ENCODE measurements at places on chromosomes 16 and 17.

GRCh38 chr17:38586788-38587187 lies 19.0 kb downstream of the SRCIN1 start:
- DNase-seq: no peak

DNA sequence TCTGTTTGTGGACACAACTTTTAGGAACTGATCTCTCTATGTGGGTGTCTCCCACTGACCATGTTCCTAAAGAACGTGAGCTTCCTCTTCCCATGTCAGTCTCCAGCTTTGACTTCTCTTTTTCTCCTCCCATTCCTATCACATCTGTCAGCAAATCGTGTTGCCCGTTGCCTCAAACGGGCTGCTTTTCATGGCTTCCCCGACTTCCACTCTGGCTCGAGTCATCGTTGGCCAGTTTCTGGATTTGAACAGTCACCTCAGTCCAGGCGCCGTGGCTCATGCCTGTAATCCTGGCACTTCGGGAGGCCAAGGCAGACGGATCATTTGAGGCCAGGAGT lies 5.4 kb downstream of the ABCC1 start:
- DNase-seq: no peak

GRCh38 chr16:50669741-50670140 lies 11.4 kb downstream of the SNX20 start:
- DNase-seq: no peak

- no peak for DNase-seq
These were observed 144.2 kb upstream of the RPH3AL start for GRCh38 chr17:496761-497160.

DNA sequence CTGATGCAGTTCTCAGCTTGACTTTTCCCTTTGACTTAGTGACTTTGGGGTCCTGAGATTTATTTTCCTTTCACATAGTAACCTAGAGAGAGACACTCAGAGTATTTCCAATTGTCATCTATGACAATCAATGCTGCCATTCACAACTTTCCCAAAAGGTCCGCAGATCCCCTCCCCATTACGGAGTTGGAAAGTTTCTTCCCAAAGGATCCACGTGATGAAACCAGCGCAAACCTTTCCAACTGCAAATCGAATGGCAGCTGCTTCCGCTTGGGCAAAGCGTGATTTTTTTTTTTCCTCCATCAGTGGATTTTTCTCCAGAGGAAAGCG lies 538 bp upstream of the FCSK start:
- no peak for DNase-seq

GRCh38 chr16:30887927-30888326 lies 6.0 kb downstream of the BCL7C start:
- DNase-seq: no peak

DNA sequence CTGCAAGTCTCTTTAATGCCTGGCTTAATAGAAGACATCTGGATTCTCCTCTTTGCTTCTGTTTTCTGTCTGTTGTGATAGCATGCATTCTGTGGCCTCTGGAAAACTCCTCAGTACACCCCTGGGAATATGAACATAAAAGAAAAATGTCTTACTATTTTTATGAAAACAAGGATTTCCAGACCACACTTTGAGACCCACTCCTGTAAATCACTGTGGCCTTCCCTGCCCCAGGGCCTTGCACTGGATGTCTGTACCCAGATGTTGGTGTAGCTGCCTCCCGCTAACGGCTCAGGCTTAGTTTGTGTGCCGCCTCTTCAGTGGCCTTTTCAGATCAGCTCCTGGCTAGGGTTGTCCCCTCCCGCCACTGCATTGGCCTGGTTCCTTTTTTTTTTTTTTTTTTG lies 126.6 kb downstream of the SOCS1 start:
- no peak for DNase-seq

DNA sequence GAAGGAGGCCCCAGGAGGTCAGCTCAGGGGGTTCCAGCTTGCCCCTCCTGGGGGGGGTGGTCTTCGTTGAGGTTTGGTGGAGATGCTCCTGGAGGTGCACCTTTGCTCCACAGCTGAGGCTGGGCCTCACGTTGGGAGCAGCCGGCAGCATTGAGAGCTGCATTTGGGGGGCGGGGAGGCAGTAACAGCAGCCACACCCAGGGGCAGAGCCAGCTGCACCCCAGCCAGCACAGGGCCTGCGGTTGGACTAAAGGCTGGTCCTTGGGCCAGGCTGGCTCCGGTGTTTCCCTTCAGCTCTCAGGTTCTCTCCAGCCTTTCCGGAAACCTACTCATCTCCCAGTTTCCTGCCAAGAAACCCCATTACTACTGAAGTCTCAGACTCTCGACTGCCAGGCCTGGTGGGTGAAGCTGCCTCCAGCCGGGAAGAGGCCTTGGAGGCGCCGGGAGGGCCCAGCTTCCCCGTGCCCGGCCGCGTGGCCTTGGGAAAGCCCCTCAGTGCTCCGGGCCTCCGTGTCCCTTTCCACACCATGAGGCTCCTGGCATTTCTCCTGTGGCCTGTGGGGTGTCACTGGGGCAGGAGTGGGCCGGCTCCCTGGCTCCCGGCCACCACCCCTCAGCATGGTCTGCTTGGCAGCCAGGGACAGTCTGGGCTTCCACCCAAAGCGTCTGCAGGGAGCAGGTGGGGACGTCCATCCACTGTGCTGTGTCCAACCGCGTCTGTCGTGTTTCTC lies 14.0 kb upstream of the BAIAP2 start:
- DNase-seq: no peak

- no peak for DNase-seq
These were observed 198.1 kb upstream of the AXIN2 start for GRCh38 chr17:65759532-65759931.

DNA sequence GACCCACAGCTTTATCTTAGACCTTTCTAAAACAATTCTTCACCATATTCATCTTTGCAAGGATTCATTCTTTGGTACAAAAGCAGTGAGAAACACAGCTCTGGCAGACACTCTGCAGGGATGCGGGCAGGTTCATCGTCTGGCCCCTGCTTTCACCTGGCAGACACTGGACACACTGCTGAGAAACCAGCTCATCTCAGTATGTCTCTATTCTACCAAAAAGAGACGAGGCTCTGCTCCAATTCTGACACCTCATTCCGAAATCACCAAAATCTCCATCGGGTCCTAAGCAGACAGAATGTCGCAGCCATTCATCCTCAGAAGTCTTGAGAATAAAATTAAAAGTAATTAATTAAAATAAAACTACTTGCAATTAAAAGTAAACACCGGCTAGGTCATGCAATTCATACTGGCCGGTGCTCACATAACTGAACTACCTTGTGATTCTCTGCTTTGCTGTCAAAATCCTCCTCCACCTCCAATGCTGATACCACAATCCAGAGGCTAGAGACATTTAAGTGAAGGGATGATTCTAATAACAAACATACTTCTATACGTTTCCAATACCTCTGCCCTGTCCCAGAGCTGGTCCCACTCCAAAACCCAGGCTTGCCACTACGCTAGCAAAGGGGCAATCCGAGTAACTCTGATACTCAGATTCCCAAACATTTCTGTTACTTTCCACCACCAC lies 1.3 kb downstream of the RNF157 start:
- DNase-seq: no peak

DNA sequence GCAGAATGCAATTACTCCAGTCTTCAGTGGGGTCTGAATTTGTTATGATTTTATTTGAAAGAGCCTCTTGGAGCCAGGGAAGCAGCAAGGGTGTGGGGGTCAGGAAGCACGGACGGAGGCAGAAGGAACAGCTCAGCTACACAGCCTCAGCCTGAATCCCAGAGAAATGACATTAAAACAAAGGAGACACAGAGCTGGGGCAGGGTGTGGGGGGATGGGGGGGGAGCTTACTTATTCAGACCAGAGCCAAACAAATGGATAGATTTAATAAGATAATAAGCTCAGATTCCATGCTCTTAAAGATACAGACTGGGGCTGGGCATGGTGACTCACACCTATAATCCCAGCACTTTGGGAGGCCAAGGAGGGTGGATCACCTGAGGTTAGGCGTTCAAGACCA lies 195.3 kb downstream of the ZNF423 start:
- no peak for DNase-seq

- DNase-seq: no peak
These were observed 28.3 kb upstream of the TEX2 start for GRCh38 chr17:64291268-64291851.

- no peak for DNase-seq
These were observed 6.0 kb downstream of the TMEM106A start for GRCh38 chr17:43217614-43218087.

DNA sequence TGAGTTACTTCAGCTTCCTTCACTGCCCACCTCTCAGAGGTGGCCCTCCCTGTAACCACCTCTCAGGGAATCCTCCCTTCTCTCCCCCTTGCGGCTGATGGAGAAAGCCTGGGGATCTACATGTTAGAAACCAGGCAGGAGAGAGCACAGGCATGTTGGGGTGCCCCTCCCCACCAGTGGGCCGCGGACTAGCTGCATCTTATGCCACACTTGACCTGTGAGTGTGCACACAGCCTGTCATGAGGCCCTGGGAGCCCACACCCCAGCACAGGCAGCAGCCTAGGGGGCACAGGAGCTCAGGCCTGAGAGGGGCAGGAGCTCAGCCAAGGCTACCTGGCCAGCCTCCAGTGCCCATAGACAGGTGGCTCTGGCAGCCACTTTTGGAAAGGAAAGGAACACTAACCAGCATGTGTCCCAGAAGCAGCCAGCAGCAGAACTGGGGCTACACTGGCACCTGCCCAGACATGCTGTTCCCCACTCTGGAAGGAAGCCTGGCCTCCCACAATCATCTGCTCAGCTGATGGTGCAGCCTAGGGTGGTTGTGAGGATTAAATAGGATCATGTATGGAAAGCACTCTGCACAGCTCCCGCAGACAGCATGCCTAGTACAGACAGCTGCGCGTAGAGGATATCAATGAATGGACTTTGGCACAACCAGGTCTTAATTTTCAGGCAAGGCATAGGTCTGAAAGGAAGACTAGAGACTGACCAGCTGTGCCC lies 60.5 kb downstream of the TMEM132E start:
- no peak for DNase-seq

DNA sequence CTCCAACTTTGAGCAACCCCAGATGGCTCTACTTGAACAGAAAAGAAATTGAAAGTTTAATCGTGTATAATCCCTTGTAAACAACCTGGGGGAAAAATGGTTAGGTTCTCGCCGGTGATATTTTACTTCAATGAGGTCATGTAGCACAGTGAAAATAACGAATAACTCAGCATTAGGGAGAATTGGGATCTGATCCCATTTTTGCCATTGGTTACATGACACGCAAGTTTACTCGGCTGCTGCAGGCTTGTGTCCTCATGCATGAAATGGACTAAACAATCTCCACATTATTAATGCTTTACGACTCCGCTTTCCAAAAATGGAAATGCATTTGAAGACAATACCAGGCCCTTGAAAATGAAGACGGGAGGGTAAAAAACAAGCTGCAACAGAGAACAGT lies 45.5 kb upstream of the LRRC37A3 start:
- DNase-seq: no peak

DNA sequence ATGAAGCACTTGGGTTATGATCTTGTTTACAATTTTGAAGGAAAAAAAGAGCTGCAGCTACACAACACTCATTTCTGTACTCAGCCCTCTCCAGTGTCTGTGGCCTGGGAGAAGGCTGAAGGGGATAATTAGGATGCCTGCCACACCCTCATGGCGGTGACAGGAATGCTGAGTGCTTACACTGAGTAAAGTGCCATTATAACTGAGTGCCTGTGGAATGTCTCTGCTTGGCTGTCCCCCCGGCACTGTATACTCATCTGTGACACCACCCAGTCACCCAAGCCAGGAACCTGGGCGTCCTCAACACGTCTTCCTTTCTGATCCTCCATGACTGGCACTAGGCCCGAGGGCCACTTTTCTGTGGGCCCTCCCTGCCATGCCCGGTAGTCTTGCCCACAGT lies 3.5 kb upstream of the MRPL38 start:
- DNase-seq: no peak

GRCh38 chr17:2067608-2068024 lies 12.7 kb downstream of the HIC1 start:
- DNase-seq: no peak

- DNase-seq: no peak
These were observed 8.5 kb downstream of the TEKT1 start for GRCh38 chr17:6823011-6823442.

- DNase-seq: no peak
These were observed 24.9 kb upstream of the MYH2 start for GRCh38 chr17:10574324-10574723.

DNA sequence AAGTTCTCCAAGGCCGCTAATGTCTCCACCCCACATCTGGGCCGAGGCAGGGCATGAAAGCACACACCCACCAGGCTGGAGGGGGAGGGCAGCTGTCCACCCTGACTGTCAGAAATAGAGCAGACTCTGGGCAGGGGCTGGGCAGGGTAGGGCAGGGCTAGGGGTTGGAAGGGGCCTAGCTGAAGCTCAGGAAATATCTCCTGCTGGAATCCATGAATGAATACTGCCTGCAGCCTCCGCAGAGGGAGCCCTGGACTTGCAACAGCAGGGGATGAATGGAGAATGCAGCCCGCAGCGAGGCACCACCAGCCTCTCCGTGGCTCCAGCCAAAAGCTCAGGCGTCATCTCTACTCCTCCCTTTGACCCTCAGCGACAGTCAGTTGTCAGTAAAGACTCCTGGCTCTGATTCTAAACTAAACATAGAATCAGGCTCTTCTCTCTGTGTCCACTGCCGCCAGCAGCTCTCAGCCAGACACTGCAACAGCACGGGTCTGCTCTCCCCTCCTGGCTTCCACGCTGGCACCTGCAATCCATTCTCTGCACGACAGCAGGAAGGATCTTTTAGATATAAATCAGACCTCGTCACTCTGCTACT lies 23.9 kb upstream of the NGFR start:
- DNase-seq: no peak

GRCh38 chr17:59903455-59903854 lies 10.5 kb downstream of the RPS6KB1 start:
- no peak for DNase-seq

DNA sequence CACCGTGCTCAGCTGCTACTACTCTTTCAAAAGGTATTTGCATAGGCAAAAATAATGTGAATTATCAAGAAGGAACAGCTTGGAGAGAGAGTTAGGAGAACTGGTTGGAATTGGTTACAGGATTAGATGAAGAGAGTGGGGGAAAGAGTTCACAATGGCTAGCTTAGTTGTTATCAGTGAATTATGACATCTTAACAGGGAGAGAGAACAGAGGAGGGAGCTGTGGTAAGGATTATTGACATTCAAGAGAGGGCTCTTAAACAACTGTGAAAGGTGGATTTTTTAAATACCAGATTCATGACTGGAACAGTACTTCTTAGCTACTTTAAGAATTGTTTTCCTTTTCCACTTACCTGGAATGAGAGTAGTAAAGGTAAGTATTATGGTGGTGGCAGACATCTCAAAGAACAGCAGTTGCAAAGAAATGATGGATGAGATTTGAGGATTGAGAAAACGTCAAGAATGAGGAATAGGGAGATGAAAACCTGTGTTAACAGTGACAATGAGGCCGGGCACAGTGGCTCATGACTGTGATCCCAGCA lies 43.9 kb upstream of the SLC5A11 start:
- no peak for DNase-seq

GRCh38 chr17:30336369-30337171 lies 2.7 kb upstream of the TMIGD1 start:
- DNase-seq: peak; percentile 40

GRCh38 chr16:17556276-17557052 lies 85.7 kb upstream of the XYLT1 start:
- DNase-seq: no peak

- no peak for DNase-seq
These were observed 392.2 kb downstream of the CPPED1 start for GRCh38 chr16:12411516-12411915.

GRCh38 chr16:990516-991291 lies 9.1 kb downstream of the SOX8 start:
- no peak for DNase-seq
